ENCODE measurements at places on chromosomes 12 and 14. TPM values are rescaled to one million over a fixed set of nuclear protein-coding genes. Genes with fewer than 3 reads are reported as not detected.

The CHGA gene
- total RNA-seq = not detected

The DEPDC4 gene
- total RNA-seq = 2.4 TPM

The TAS2R10 gene
- total RNA-seq = 0.44 TPM

The BMP4 gene
- total RNA-seq = 18.9 TPM

The SIX6 gene
- not detected for total RNA-seq

The CYP46A1 gene
- total RNA-seq = not detected

The DNM1L gene
- total RNA-seq = 83.0 TPM

The LRP1-AS gene
- total RNA-seq = not detected

The SMIM41 gene
- 1.0 TPM for total RNA-seq

The PDE3A gene
- 1.1 TPM for total RNA-seq

The RNASE3 gene
- total RNA-seq = not detected

The RARG gene
- total RNA-seq = 23.9 TPM
